ENCODE measurements at places on chromosomes 7 and 10. TPM values are rescaled to one million over a fixed set of nuclear protein-coding genes. Genes with fewer than 3 reads are reported as not detected.

BRAF gene
- 57.1 TPM for total RNA-seq

GRCh38 chr7:41189866-41190265 is 513.0 kb downstream of the INHBA start:
- H3K4me1 ChIP-seq = no peaks in the 10 kb centered on the region
- H3K36me3 ChIP-seq = no peaks in the 10 kb centered on the region
- no peak overlapping the region for H3K27ac ChIP-seq

- H3K4me1 ChIP-seq = no peaks in the 10 kb centered on the region
- DNase-seq = no peak
- no peak overlapping the region for H3K4me3 ChIP-seq
- no peak overlapping the region for H3K27ac ChIP-seq
- no peaks in the 10 kb centered on the region for H3K36me3 ChIP-seq
Observed at GRCh38 chr7:53191191-53191695, 155.8 kb downstream of the POM121L12 start.

PRPS1L1 gene
- total RNA-seq = not detected

DNA sequence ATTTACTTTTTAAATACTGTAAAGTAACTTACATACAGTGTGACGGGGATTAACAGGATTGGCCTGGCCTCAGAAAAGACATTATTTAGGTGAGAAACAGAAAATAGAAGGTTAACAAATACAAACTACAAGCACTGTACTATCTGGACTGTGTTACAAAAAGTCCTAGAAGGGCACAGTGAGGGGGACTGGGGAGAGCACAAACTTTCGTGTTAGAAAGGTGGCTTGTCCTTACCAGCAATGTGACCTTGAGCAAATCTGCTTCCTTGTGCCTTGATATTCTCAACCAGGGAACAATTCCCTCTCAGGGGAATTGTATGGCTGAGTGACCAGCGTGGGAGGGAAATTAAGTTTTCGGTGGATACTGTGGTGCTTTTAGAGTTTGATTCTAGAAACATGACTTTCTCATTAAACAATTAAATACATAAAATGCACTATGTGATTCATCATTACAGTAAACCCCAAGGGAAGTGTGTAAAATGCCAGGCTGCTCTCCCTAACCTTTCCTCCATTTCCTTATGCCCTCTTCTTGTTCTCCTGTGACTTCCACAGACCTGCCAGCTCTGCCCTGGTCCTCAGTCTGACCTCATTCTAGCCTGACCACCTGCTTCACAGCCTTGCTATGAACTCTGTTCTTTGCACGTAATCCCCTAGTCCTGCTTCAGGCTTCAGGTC is 57.7 kb downstream of the OSBPL3 start:
- no peak overlapping the region for H3K4me3 ChIP-seq
- no peaks in the 10 kb centered on the region for H3K36me3 ChIP-seq
- DNase-seq = no peak
- no peaks in the 10 kb centered on the region for H3K27me3 ChIP-seq

CH25H gene
- total RNA-seq = 9.9 TPM

DNA sequence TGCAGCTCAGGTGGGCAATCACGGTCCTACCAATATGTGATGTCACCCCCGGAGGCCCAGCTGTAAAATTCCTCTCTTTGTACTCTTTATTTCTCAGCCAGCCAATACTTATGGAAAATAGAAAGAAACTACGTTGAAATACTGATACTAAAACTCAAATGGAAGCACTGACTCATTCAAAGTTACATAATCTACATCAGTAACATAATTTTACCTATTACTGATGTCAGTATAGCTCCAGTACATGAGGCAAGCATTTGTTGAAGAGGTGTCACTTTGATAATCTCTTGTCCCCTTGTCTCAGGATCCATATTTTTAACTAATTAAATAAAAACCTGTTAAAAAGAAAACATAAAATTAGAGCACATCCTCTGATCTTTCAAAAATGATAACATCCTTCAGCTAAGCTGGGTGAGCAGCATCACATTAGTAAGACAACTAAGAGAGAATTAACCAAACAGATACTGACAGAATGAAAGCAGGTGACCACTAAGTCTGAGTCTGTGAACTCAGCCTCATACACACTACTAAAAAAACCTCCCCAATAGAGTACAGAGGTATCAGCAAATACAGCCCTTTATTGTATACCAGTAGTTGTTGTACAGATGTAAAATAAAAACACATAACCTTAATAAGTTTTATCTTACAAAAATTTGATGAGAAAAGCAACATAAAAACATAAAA is 17.6 kb downstream of the SLC25A40 start:
- H3K4me1 ChIP-seq = no peaks in the 10 kb centered on the region
- no peaks in the 10 kb centered on the region for H3K27me3 ChIP-seq
- no peak overlapping the region for H3K27ac ChIP-seq
- H3K36me3 ChIP-seq = no peaks in the 10 kb centered on the region
- no peak overlapping the region for H3K4me3 ChIP-seq

TRIL gene
- 1.2 TPM for total RNA-seq

GOLGA7B gene
- total RNA-seq = 0.83 TPM

DNA sequence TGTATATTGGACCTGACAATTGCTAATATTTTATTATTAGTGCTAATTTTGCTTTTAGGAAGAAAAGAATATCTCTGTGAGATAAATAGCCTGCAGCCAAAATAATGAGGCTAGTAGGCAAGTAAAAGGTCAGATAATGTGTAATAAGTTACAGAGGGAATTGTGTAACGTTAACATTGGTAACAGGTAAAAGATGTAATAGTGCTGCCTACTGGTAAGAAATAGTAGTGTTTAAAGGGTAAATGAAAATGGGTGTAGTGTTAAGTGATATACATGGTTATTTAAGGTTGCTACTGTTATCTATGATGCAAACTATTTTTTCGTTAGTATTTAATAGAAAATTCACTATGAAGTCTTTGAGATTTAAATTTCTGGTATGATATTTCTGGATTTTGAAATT is 9.2 kb upstream of the FOXP2 start:
- no peak overlapping the region for H3K4me3 ChIP-seq
- no peaks in the 10 kb centered on the region for H3K36me3 ChIP-seq
- H3K4me1 ChIP-seq = no peaks in the 10 kb centered on the region

- H3K4me3 ChIP-seq = no peak overlapping the region
- H3K36me3 ChIP-seq = no peaks in the 10 kb centered on the region
- H3K4me1 ChIP-seq = peaks cover 34% of the 10 kb centered on the region
- H3K27me3 ChIP-seq = no peaks in the 10 kb centered on the region
- no peak for DNase-seq
- H3K27ac ChIP-seq = no peak overlapping the region
Observed at GRCh38 chr7:116231949-116232348, 21.6 kb downstream of the TES start.

EIF4H gene
- total RNA-seq = 172 TPM

DNA sequence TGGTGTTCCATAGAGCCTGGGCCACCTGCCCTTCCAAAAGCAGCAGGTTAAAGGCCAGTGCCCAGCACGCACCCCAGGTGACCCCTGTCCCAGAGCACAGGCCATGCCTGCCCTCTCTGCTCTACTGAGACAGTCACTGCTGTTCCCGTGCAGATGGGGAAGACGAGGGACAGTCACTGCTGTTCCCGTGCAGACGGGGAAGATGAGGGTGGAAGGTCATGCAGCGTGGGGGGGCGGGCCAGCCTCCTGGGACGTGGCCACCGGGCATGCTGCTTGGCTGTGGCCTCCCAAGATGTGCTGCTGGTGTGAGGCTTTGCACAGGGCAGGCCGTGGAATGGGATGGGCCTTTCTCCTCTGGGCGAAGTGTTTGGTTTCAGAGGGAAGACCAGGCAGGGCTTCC is 18.4 kb downstream of the LRRC27 start:
- H3K27me3 ChIP-seq = no peaks in the 10 kb centered on the region
- H3K27ac ChIP-seq = no peak overlapping the region
- no peaks in the 10 kb centered on the region for H3K4me1 ChIP-seq
- no peak for DNase-seq
- no peaks in the 10 kb centered on the region for H3K36me3 ChIP-seq
- H3K4me3 ChIP-seq = no peak overlapping the region

DNA sequence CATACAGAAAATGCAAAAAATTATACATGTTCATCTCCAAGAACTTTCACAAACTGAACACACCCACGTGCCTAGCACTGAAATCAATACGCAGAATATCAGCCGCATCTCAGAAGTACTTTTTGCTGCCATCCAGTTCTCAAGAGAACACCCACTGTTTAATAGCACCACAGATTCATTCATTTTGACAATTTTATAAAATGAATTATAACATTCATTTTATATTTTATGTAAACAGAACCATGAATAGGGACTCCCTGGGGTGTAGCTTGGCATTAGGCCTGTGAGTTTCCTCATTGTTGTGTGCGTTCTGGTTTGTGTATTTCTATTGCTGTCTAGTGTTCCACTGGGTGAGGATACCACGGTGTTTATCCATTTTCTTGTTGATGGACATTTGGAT is 77.3 kb upstream of the PIP4K2A start:
- no peaks in the 10 kb centered on the region for H3K27me3 ChIP-seq
- H3K27ac ChIP-seq = no peak overlapping the region
- no peaks in the 10 kb centered on the region for H3K36me3 ChIP-seq
- H3K4me1 ChIP-seq = no peaks in the 10 kb centered on the region
- no peak overlapping the region for H3K4me3 ChIP-seq

ANKIB1 gene
- total RNA-seq = 82.5 TPM

DNA sequence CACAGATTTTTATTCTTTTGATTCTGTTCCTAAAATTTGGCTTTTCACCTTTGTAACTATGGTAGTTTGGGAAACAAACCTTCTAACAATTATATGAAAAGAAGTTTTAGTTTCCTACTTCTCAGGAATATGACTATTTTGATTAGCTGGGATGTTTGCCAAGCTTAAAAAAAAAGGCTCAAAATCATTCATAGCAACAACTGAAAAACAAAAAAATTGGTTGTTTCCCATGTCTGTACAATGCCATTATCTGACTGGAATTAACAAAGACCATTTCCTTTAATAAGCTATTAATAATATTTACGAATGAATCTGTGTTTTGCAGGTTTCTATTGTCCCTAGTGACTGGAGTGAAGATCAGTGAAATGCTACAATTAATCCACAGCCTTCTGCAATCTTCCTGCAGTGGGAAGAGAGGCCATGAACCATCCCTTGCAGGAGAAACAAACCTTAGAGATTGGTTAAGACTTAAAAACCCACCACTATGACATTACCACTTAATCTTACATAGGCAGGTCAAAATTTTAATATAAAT is 4.2 kb downstream of the PURB start:
- peaks cover 7% of the 10 kb centered on the region for H3K4me1 ChIP-seq
- H3K36me3 ChIP-seq = no peaks in the 10 kb centered on the region
- no peaks in the 10 kb centered on the region for H3K27me3 ChIP-seq

TMEM213 gene
- total RNA-seq = not detected

GRCh38 chr10:75070961-75071428 is 40.5 kb upstream of the SAMD8 start:
- no peaks in the 10 kb centered on the region for H3K27me3 ChIP-seq
- H3K27ac ChIP-seq = no peak overlapping the region
- H3K36me3 ChIP-seq = no peaks in the 10 kb centered on the region
- H3K4me1 ChIP-seq = no peaks in the 10 kb centered on the region

DNA sequence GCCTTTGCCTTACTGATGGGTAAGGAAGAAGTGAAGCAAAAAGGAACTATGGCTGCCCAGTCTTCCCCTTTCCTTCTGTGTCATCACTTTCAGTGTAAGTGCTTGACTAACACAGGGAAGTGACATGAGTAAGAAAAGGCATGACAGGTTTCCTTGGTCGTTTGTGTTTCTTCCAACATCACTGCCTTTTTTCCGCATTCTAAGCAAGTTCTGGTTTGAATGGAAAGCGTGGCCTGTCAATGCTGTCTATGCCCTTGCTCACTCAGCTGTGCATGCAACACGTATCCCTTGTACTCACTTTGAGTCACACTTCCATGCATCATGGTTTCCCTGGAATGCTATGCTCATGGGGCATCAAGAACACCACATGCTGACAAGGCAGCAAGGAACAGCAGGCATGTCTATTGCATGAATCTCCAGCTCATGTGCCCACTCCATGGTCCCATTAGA is 111.8 kb downstream of the OAT start:
- H3K27ac ChIP-seq = no peak overlapping the region
- H3K4me3 ChIP-seq = no peak overlapping the region
- DNase-seq = no peak
- H3K27me3 ChIP-seq = no peaks in the 10 kb centered on the region
- no peaks in the 10 kb centered on the region for H3K36me3 ChIP-seq
- H3K4me1 ChIP-seq = no peaks in the 10 kb centered on the region

DNA sequence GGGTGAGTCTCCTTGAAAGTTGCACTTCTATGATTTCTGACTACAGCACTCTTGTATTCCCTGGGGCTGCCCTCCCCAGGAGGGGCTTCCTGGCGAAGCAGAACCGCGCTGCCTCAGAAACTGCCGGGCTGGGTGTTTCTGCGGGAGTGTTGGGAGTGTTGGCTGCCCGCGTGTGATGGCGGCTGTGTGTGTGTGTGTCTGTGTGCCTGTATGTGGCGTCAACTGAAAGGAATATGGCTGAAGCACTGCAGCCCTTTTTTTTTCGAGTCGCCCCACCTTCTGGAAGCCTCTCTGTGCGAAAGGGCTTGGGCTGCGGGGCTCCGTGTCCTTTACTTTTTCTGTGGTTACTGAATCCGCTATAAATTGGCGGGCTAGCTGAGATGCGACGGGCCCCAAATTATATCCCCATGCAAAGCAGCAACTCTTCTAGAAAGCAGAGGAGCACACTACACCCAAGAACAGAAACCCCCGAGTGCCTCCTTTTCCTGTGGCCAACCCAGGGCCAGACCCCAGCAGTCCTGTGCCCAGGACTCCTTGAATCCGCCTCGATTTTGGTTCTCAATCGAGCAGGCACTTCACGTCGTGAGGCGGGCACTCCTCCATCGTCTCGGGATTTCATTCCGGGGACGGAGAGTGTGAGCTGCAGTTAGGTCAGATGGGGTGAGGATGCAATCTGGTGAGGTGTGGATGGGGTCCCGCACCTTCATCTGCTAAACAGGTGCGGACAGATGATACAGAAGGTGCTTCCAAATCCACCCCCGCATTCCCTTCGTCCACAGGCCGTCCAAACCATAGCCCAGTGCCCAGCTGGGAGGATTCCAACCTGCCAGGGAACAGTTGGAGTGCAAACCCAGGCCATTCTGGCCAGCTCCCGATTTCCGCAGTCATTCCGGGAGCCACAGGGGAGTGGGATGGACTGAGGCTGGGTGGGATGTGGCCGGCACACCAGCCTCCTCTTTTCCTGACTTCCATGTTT is 22.5 kb upstream of the ZNF273 start:
- no peak for DNase-seq
- H3K4me1 ChIP-seq = no peaks in the 10 kb centered on the region
- H3K4me3 ChIP-seq = no peak overlapping the region
- no peaks in the 10 kb centered on the region for H3K36me3 ChIP-seq
- no peaks in the 10 kb centered on the region for H3K27me3 ChIP-seq

GRCh38 chr10:86437447-86437846 is 70.9 kb upstream of the GRID1 start:
- H3K4me3 ChIP-seq = no peak overlapping the region
- H3K4me1 ChIP-seq = peaks cover 20% of the 10 kb centered on the region
- no peak for DNase-seq
- H3K27me3 ChIP-seq = no peaks in the 10 kb centered on the region
- H3K36me3 ChIP-seq = no peaks in the 10 kb centered on the region

POLD2 gene
- 7.4 TPM for total RNA-seq

PNLIP gene
- not detected for total RNA-seq

DNA sequence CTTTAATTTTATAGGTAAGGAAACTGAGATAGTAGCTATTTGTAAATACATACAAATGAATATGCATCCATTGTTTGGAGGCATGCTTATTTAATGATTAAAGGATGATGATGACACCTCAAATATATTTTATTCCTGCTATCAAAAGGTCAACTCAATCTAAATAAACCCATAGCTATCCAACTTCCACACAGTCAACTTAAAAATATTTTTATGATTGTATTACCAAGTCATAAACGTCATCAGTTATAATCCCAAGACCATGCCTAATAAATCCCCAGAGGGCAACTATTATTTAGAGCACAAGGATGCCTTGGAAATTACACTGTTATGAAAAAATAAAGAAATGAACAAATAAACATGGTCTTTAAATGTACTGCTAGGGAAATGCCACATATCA is 102.1 kb downstream of the MPP7 start:
- no peaks in the 10 kb centered on the region for H3K36me3 ChIP-seq
- no peak overlapping the region for H3K4me3 ChIP-seq
- DNase-seq = no peak
- no peaks in the 10 kb centered on the region for H3K4me1 ChIP-seq

All from Peyer's patch (tissue), 4 donors.